ENCODE measurements at places on chromosomes 7 and 10.

DNA sequence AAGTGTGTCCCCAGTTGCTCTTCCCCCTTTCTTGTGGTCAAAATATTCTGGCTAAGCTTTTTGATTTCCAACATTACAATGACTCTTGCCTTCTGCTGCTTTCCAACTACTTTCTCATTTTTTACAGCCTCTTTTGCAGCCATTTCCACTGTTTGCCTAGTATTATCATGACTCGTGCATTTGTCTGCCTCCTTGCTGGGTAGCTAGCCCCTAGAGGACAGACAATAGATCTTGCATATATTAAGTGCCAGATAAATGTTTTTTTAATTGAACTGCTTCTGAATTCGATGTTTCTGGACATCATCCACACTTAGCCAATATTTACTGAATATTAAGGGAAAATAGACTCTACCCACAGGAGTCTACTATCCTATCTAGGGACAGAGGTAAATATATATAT lies 124.5 kb downstream of the POU6F2 start:
- no peaks in the 10 kb centered on the region for H3K36me3 ChIP-seq
- no peak overlapping the region for H3K27ac ChIP-seq
- DNase-seq = no peak
- no peak overlapping the region for H3K4me3 ChIP-seq
- H3K27me3 ChIP-seq = no peaks in the 10 kb centered on the region

- no peak overlapping the region for H3K4me3 ChIP-seq
- no peak for DNase-seq
- peaks cover 5% of the 10 kb centered on the region for H3K4me1 ChIP-seq
- H3K27ac ChIP-seq = no peak overlapping the region
Observed at GRCh38 chr7:128886391-128887168, 23.9 kb downstream of the ATP6V1F start.

DNA sequence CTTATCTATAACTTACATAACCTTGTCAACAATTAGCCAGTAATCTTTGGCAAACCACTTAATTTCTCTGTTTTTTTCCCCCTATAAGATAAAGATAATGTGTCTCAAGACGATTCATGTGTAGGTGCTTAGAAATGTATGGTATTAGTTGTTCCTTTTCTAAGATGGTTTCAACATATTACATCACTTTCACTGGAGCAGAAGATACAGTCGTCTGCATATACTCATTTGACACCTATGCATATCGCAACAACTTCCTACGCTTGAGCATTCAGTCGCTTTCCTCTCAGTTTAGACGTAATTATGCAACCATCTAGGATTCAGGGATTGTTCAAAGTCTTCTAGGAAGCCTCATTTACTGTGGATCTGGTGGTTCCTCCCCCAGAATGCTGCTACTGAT lies 396.7 kb downstream of the PHTF2 start:
- no peaks in the 10 kb centered on the region for H3K27me3 ChIP-seq
- H3K36me3 ChIP-seq = no peaks in the 10 kb centered on the region
- H3K27ac ChIP-seq = no peak overlapping the region
- DNase-seq = no peak

DNA sequence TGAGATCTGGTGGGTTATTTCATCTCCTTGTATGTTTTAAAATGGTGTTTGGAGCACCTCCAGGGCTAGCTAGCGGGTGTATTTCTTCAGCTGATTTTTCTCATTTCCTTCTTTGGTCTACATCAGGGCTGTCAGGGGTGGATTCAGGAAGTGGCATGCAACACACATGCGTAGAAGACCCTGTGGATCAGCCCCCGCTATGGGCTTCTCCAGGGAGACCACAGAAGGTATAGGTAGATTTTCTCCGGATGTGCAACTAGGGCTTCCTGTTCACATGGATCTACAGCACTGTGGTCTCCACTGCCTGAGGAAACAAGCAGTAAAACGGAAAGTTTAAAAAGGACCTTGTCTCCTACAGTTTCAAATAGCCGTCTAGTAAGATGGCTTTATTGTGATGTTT lies 10.4 kb downstream of the NUB1 start:
- H3K27me3 ChIP-seq = no peaks in the 10 kb centered on the region
- H3K36me3 ChIP-seq = no peaks in the 10 kb centered on the region
- no peak for DNase-seq
- peaks cover 6% of the 10 kb centered on the region for H3K4me1 ChIP-seq
- H3K4me3 ChIP-seq = no peak overlapping the region
- H3K27ac ChIP-seq = no peak overlapping the region

GRCh38 chr10:15237351-15237750 lies 68.9 kb upstream of the NMT2 start:
- H3K4me1 ChIP-seq = no peaks in the 10 kb centered on the region
- H3K27me3 ChIP-seq = no peaks in the 10 kb centered on the region
- no peak overlapping the region for H3K27ac ChIP-seq
- no peak overlapping the region for H3K4me3 ChIP-seq
- H3K36me3 ChIP-seq = no peaks in the 10 kb centered on the region

GRCh38 chr7:48411619-48412018 lies 240.4 kb downstream of the ABCA13 start:
- no peaks in the 10 kb centered on the region for H3K36me3 ChIP-seq
- H3K27ac ChIP-seq = no peak overlapping the region
- H3K4me3 ChIP-seq = no peak overlapping the region
- no peaks in the 10 kb centered on the region for H3K27me3 ChIP-seq
- no peaks in the 10 kb centered on the region for H3K4me1 ChIP-seq

- H3K4me1 ChIP-seq = peaks cover 10% of the 10 kb centered on the region
- H3K4me3 ChIP-seq = no peak overlapping the region
- DNase-seq = no peak
- H3K27me3 ChIP-seq = no peaks in the 10 kb centered on the region
- H3K27ac ChIP-seq = no peak overlapping the region
- H3K36me3 ChIP-seq = no peaks in the 10 kb centered on the region
Observed at GRCh38 chr7:150511048-150511447, 3.6 kb upstream of the GIMAP7 start.

- DNase-seq = no peak
- H3K36me3 ChIP-seq = no peaks in the 10 kb centered on the region
- no peaks in the 10 kb centered on the region for H3K27me3 ChIP-seq
- no peak overlapping the region for H3K27ac ChIP-seq
Observed at GRCh38 chr10:126841341-126841895, 63.8 kb upstream of the DOCK1 start.

DNA sequence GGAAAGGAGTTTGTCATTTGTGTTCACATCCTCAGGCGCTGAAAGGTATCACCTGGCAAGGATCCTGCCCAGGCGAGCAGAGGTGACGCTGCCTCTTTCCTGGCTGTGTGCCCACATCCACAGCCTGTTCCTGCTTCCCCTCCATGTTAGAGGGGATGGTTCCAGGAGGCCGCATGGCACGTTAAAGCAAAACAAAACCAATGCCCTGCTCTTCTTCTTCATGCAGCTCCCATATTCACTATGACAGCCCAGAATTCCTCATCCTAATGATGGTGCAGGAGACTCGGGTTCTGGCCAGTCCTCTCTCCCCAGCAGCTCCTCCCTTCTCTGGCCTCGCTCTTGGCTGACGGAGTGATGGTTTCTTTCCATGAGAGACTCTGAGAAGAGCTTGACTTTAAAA lies 678.5 kb upstream of the ANKRD30A start:
- H3K27me3 ChIP-seq = no peaks in the 10 kb centered on the region
- DNase-seq = no peak
- H3K4me3 ChIP-seq = no peak overlapping the region
- H3K36me3 ChIP-seq = no peaks in the 10 kb centered on the region
- H3K27ac ChIP-seq = no peak overlapping the region
- H3K4me1 ChIP-seq = no peaks in the 10 kb centered on the region

DNA sequence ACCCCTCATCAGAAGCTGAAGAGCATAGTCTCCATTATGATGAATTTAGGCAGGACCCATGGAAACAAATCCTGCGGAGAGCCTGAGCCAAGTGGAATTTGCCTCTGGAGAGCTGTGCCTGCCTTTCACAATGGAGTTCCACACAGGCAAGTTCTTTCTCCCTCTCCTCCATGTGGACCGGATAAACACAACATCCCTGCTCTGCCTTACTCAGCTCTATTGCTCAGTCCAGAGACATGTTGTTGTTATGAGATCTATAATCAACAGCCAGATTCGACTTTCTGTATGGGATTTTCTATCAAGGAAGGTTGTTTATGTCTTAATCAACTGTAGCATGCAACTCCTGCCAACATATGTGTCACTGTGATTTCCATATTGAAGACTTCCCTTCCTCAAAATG lies 59.5 kb upstream of the ELMO1 start:
- no peaks in the 10 kb centered on the region for H3K27me3 ChIP-seq
- no peak overlapping the region for H3K4me3 ChIP-seq
- no peak overlapping the region for H3K27ac ChIP-seq
- H3K4me1 ChIP-seq = no peaks in the 10 kb centered on the region

DNA sequence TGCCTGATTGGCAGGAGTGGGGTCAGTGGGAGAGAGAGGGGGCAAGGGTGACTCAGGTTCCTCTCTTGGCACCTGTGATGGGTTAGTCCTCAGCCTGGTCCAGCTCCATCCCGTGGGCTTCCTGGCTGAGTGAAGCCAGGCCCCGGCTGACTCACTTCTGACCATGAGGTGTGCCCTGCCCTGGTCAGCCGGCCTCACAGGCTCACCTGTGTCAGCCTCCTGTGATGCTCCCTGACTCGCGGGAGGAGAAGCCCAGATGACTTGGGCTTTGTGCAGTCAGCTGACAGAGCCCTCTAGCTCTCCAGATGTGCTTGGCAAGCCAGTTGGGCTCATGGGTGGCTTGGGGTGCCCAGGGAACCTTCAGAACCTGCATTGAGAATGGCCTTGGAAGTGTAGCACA lies 16.0 kb upstream of the PPIF start:
- no peak overlapping the region for H3K27ac ChIP-seq
- no peak overlapping the region for H3K4me3 ChIP-seq
- H3K4me1 ChIP-seq = peaks cover 6% of the 10 kb centered on the region
- no peak for DNase-seq
- H3K36me3 ChIP-seq = no peaks in the 10 kb centered on the region
- no peaks in the 10 kb centered on the region for H3K27me3 ChIP-seq

GRCh38 chr10:79245539-79246208 lies 101.6 kb upstream of the PPIF start:
- peak overlapping the region; percentile 92 for H3K27ac ChIP-seq
- H3K27me3 ChIP-seq = no peaks in the 10 kb centered on the region
- no peaks in the 10 kb centered on the region for H3K36me3 ChIP-seq
- H3K4me3 ChIP-seq = peak overlapping the region; percentile 81
- H3K4me1 ChIP-seq = peaks cover 75% of the 10 kb centered on the region
- no peak for DNase-seq

GRCh38 chr10:6200734-6201515 lies 1.8 kb upstream of the PFKFB3 start:
- peak overlapping the region; percentile 53 for H3K4me3 ChIP-seq
- H3K36me3 ChIP-seq = no peaks in the 10 kb centered on the region
- H3K4me1 ChIP-seq = no peaks in the 10 kb centered on the region
- H3K27ac ChIP-seq = no peak overlapping the region

- no peak overlapping the region for H3K27ac ChIP-seq
- peaks cover 72% of the 10 kb centered on the region for H3K27me3 ChIP-seq
- DNase-seq = no peak
- no peaks in the 10 kb centered on the region for H3K4me1 ChIP-seq
- no peaks in the 10 kb centered on the region for H3K36me3 ChIP-seq
Observed at GRCh38 chr7:157829491-157829890, 492.7 kb downstream of the DNAJB6 start.

DNA sequence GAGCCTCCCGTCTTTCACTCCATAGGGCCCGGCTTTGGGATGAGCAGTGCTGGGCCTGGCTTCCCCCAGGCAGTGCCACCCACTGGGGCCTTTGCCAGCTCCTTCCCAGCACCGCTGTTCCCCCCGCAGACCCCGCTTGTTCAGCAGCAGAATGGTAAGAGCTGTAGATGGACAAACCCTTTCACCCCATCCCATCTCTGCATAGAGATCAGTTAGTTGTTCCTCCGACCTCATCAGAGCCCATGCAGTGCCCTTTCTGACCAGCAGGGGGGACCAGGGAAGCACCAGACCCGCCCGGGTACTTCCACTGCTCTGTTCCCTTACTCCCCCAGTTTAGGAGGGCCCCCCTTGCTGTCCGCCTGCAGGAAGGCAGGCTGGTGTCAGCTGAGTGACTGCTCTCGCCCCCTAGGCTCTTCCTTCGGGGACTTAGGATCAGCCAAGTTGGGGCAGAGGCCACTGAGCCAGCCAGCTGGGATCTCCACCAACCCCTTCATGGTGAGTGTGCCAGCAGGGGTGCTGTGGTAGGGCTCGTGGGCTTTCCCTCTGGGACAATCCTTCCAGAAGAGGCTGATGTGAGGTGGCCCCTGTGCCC lies 9.8 kb downstream of the SAP25 start:
- no peak overlapping the region for H3K27ac ChIP-seq
- no peaks in the 10 kb centered on the region for H3K27me3 ChIP-seq
- H3K36me3 ChIP-seq = no peaks in the 10 kb centered on the region
- H3K4me1 ChIP-seq = no peaks in the 10 kb centered on the region
- H3K4me3 ChIP-seq = no peak overlapping the region
- peak; percentile 68 for DNase-seq

GRCh38 chr7:77940647-77941046 lies 142.1 kb downstream of the PHTF2 start:
- no peaks in the 10 kb centered on the region for H3K27me3 ChIP-seq
- peaks cover 1% of the 10 kb centered on the region for H3K4me1 ChIP-seq

GRCh38 chr10:20627087-20627486 lies 270.0 kb downstream of the NEBL start:
- H3K27ac ChIP-seq = no peak overlapping the region
- H3K4me3 ChIP-seq = no peak overlapping the region
- no peak for DNase-seq
- no peaks in the 10 kb centered on the region for H3K4me1 ChIP-seq

DNA sequence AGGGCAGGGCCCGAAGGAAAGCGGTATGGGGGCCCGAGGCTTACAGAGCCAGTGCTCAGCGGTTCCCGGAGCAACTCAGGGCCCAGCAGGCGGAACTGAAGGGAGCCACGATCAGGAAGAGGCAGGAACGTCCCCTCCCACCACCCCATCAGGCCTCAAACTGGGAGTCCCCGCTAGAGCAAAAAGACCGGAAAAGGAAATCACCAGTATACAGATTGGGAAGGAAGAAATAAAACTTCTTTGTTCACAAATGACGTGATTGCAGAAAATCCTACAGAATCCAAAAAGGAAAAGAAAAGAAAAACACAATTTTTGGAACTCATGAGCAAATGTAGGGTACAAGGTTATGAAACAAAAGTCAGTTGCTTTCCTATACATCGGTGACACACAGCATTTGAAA lies 21.6 kb upstream of the ZFAND2A start:
- peaks cover 81% of the 10 kb centered on the region for H3K27me3 ChIP-seq
- DNase-seq = no peak
- H3K4me3 ChIP-seq = no peak overlapping the region
- no peaks in the 10 kb centered on the region for H3K36me3 ChIP-seq
- H3K4me1 ChIP-seq = peaks cover 2% of the 10 kb centered on the region

GRCh38 chr10:97759158-97759887 lies 12.5 kb downstream of the SFRP5 start:
- no peak overlapping the region for H3K4me3 ChIP-seq
- peak; percentile 41 for DNase-seq
- no peaks in the 10 kb centered on the region for H3K36me3 ChIP-seq
- no peaks in the 10 kb centered on the region for H3K27me3 ChIP-seq
- H3K4me1 ChIP-seq = no peaks in the 10 kb centered on the region

GRCh38 chr10:4131407-4132215 lies 346.6 kb upstream of the KLF6 start:
- peaks cover 52% of the 10 kb centered on the region for H3K4me1 ChIP-seq
- H3K27ac ChIP-seq = peak overlapping the region; percentile 91
- H3K27me3 ChIP-seq = no peaks in the 10 kb centered on the region
- peak; percentile 92 for DNase-seq
- H3K4me3 ChIP-seq = peak overlapping the region; percentile 31
- no peaks in the 10 kb centered on the region for H3K36me3 ChIP-seq

- H3K27me3 ChIP-seq = no peaks in the 10 kb centered on the region
- peaks cover 38% of the 10 kb centered on the region for H3K4me1 ChIP-seq
- H3K36me3 ChIP-seq = no peaks in the 10 kb centered on the region
- H3K27ac ChIP-seq = peak overlapping the region; percentile 71
Observed at GRCh38 chr7:22810843-22811242, 11.8 kb downstream of the TOMM7 start.

Measured in MM.1S (cell line).